ENCODE measurements at places on chromosomes 13 and 19. TPM values are rescaled to one million over a fixed set of nuclear protein-coding genes. Genes with fewer than 3 reads are reported as not detected.

NKPD1 gene
- 0.10 TPM for polyA plus RNA-seq

KLHL1 gene
- not detected for polyA plus RNA-seq

PALM gene
- polyA plus RNA-seq, result 15.7 TPM

TMEM238 gene
- polyA plus RNA-seq, result 2.7 TPM

ZNF563 gene
- polyA plus RNA-seq, result not detected

CD22 gene
- not detected for polyA plus RNA-seq

SMIM44 gene
- polyA plus RNA-seq, result not detected

NTN5 gene
- 0.28 TPM for polyA plus RNA-seq

CCL25 gene
- not detected for polyA plus RNA-seq

ALOX5AP gene
- polyA plus RNA-seq, result 2.3 TPM

DNA sequence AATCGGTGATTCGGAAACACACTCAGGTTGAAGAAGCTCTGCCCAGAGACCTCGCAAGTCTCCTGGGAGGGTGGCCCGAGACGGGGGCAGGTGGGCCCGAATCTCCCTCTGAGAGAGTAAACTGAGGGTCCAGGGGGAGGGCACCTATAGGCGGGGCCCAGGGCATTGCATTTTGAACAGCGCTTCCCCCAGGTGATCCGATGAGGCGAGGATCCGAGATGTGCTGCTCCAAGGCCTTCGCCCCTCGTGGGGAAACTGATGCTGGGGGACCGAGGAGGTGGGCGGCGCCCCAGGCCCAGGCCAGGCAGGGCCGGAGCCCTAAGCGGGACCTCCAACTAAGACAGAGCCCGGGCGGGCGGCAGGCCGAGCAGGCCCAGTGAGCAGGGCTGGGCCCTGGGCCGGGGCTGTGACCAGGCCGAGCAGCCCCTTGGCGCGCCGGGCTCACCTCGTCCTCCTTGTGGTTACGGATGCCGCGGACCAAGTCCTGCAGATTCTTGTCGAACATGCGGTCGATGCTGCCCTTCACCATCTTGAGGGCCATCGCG lies 500 bp downstream of the AP3D1 start:
- no peak for DNase-seq

- DNase-seq, result no peak
These were observed 5.8 kb upstream of the TLE2 start for GRCh38 chr19:3034656-3035541.

- no peak for DNase-seq
These were observed 4.1 kb upstream of the ZNF724 start for GRCh38 chr19:23254141-23254910.

DNA sequence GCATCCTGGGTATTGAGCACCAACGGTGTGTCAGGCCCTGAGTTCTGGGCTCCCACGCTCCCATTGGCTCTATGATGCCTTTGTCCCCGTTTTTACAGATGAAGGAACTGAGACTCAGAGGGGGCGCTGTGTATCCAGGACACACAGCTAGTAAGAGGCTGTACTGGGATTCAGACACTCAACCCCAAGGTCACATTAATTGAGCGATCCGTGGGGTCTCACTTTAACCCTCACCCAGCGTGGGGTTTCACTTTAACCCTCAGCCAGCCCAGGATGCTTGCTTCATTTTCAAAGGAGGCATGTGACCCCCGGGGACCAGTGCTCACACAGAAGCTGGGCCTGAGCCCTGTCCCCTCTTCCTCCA lies 42.6 kb downstream of the CYP4F22 start:
- DNase-seq, result peak; percentile 37

DNA sequence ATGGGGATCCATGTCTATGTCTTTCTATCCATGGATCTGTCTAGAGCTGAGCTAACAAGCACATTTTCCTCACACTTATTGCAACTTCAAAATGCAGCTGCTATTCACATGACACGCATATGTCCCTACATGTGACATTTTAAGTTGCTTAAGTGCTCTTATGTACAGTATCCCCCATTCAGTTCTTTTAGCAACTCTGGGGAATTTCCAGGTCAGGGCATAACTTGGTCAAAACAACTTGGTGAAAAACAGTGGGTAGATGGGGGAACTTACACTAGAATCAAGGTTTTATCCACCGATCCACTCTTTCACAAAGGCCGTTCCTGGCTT lies 73.0 kb downstream of the COL4A1 start:
- no peak for DNase-seq

DNA sequence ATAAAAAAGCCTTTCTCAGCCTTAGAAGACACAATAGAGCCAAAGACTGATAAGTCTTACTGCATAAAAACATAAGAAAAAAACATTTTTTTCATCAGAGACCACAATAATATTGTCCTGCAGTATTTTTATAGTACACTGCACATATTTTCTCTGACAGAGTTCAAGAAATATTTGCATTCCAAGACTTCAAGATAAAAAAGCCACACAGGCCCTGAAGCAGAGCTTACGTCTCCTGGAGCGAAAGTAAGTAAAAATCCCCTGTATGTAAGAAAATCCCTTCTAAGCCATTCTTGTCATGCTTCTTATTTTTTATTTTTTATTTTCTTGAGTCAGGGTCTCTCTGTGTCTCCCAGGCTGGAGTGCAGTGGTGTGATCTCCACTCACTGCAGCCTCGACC lies 755.9 kb downstream of the LIG4 start:
- no peak for DNase-seq

DNA sequence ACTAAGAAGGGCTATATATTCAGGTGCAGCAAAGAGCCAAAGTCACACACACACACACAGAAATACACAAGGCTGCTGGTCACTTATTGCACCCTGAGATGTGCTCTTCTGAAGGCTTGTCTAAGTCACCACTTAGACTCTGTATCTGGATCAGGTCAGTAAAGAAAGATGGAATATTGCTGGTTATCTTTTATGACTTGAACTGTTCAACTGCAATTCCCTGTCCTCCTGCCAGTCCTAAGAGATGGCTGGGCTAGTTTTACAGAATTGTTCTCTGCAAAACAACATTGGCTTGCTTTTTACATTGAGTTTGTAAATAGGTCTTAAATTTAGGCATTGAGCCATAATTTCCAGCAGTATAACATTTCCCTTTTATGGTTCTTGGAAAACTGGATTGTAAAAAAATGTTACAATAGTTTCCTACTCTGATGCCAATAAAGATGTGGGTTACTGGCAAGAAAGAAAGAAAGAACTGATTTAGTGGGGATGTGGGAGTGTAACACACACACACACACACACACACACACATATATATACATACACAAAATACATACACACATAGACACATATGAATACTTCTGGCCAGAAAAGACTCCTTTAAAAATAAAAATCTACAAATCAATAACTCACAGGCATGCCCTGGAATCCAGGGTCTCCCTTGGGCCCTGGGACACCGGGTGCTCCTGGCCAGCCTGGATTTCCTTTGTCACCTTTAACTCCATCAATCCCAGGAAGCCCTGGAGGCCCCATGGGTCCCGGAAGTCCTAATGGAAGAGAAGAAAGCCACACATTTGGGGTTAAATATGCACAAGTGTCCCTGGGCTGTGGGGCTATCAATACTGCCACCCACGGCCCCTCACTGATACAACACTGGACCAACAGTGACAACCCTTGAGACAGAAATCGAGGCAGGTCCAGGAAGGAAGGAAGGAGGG lies 137.7 kb downstream of the COL4A1 start:
- DNase-seq, result no peak
